CD4-positive, alpha-beta memory T cell (primary cell): ENCODE measurements at places on chromosomes 4 and X. TPM values are rescaled to one million over a fixed set of nuclear protein-coding genes. Genes with fewer than 3 reads are reported as not detected.

NEUROG2 gene
- total RNA-seq, result not detected

ART3 gene
- total RNA-seq, result not detected

MAGEA1 gene
- not detected for total RNA-seq

SMIM10L2A gene
- 3.1 TPM for total RNA-seq

EVC gene
- 2.1 TPM for total RNA-seq

SULT1E1 gene
- not detected for total RNA-seq

DNA sequence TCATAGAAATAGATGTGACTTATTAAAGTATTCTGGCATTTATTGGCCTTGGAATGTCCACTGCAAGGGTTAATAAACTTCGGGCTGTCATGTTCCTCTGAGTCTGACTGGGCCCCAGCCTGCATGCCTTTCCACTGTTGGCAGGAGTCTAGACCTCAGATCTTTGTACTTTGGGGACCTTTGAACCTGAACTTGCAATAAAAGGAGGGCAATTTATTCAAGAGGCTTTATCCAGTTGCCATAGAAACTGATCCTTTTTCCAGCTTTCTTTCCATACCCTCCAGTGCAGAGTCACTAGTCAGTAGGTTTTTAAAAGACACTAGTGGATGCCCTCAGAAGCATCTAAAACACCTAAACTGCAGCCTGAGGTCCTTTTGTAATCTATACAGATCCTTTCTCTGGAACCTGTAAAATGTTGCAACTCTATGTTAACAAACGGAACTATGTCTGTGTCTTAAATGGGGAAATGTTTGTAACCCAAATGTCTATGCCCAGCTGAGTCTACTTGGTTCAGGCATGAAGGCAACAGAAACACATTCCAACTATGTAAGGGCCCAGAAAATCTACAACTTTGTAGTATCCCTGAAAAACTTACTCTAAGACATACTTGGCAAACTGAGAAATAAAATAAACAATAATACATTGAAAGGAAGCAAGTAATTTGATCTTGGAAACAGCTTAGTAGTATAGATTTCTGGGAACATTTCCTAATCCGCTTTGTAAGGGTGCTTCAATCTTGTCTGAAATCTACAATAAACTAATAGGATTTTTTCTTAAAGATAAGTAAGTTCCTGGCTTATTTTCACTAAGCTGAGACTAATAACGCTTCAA lies 41.5 kb downstream of the SOWAHB start:
- H3K36me3 ChIP-seq, result no peaks in the 10 kb centered on the region
- no peaks in the 10 kb centered on the region for H3K27me3 ChIP-seq
- H3K4me1 ChIP-seq, result no peaks in the 10 kb centered on the region
- no peak overlapping the region for H3K27ac ChIP-seq
- DNase-seq, result no peak
- H3K4me3 ChIP-seq, result no peak overlapping the region

DNA sequence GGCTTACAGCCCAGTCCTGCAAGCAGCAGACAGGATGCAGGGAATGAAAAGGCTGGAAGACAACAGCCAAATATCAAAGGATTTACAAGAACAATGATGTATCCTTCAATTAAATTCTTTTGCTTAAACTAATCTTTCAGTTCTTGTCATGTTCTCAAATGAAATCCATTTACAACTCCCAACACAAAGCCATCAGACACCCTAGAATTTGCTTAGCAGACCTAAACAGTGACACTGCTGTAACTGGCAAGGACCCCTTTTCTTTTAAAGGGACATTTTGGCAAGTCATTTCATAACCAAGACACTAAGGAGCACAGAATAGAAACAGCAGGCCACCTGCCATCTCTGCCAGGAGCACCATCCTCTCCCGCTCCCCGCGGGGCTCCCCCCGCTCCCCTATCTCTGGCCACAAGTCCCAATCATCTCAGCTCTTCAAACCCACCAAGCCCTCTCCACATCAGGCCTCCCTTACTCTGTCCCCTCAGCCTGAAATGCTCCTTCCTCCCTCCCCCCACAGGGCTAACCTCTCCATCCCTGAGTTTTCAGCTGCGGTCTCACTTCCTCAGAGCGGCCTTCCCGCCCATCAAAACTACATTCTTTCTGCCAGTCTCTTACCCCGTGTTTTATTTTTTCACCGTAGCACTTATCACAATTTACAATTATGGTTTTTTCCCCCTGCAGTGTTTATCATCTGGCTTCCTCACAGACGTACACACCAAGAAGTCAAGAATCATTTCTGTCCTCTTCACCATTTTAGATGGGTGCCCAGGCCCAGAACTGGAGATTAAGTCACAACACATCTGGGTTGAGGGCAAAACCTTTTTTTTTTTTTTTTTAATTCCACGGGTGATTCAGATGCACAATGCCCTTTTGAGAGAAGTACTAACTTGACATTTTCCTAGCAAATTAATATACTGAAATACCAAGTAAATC lies 45.8 kb downstream of the TSPAN5 start:
- H3K36me3 ChIP-seq, result no peaks in the 10 kb centered on the region
- H3K4me1 ChIP-seq, result peaks cover 37% of the 10 kb centered on the region
- no peak overlapping the region for H3K27ac ChIP-seq
- DNase-seq, result no peak
